ENCODE measurements at places on chromosomes 5 and 9.

DNA sequence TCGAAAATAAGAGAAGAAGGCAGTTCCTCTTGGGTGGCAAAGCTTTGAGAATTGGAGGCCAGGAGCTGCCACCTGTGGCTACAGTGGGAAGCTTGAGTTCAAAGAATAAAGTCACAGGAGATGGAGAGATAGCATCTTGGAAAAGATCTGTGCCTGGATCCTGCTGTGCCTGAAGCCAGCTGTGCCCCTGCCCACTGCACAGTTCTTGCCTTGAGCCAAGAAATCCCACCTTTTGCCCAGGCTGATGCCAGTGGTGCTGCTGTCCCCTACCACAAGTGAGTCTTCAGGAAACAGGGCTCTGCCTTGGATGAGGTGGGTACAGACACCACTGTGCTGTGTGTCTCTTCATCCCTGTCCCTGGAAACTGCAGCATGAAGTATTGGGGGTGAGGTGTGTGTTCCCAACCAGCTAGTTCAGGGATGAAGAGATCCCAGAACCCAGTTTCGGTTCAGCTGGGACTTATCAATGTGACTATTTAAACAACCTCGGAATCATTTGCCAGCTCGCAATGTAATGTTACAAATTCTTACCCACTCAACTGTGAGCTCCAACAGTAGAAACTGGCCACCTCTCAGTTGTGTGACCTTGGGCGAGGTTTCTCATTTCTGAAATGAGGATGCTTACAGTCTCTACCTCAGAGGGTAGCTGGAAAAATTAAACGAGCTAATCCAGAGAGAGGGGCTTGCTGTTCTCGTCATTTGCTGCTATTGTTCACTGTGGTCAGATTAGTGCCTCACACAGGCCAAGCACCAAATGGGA, 5.9 kb downstream of the IER5L start:
- DNase-seq = no peak

DNA sequence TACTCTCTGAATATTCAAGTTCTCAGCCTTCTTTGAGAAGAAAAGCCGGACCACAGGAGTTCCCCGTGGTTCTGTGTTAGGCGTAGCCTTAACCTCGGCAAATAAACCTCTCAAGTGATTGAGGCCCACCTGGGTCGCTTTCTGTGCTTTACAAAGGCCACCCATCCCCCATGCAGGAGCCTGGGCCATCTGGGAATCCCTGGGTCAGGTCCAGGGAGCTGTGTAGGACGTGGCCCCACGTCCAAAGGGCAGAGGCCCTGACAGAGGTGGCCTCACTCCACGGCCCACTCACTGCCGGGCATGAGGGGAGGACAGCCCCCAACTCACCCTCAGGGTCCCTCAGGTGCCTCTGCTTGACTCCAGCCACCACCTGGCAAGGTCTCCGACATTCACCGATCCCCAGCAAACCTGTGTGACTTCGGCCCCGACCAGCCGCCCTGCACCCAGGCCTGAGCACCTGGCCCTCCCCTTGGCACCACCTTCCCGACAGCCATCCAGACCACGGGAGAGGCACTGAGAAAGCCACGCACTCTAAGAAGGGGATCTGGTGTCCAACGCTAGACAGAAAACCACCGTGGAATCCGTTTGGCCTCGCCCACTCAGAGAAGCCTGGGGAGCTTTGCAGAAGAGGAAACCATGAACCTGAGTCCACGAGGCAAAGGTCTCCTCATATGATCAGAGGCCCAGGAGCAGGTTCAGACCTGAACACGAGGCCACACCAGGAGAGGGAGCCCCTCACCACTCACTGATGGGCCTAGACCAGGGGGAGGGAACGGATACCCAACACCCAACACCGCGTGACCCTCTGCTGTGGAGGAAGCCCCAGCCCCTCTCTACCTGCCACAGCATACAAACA, 4.5 kb downstream of the SLC12A7 start:
- DNase-seq = no peak

- DNase-seq = no peak
Measured at GRCh38 chr9:136312009-136312375, 8.1 kb upstream of the CCDC187 start.

- DNase-seq = peak; percentile 36
Measured at GRCh38 chr5:1008451-1009358, at the start of gene NKD2. NKD2 (plus strand) TSS chr5:1008802; CDS start chr5:1009058, 256 bp downstream.

DNA sequence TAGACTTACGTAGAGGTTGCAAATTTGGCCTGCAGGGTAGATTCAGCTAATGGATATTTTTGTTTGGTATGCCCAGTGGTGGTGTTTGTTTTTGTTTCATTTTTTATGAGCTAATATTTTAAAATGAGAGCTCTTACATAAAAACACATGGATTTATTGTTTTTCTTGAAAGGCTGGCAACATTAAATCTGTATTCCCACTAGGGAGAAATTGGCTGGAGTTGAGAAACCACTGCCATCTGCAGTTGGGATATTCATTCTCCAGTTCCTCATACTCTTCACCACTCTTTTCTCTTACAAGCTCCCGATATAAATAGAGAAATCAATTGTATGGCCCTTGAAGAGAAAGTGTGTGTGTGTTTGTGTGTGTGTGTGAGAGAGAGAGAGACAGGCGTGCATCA, 143.3 kb downstream of the ALDH1A1 start:
- DNase-seq = no peak

DNA sequence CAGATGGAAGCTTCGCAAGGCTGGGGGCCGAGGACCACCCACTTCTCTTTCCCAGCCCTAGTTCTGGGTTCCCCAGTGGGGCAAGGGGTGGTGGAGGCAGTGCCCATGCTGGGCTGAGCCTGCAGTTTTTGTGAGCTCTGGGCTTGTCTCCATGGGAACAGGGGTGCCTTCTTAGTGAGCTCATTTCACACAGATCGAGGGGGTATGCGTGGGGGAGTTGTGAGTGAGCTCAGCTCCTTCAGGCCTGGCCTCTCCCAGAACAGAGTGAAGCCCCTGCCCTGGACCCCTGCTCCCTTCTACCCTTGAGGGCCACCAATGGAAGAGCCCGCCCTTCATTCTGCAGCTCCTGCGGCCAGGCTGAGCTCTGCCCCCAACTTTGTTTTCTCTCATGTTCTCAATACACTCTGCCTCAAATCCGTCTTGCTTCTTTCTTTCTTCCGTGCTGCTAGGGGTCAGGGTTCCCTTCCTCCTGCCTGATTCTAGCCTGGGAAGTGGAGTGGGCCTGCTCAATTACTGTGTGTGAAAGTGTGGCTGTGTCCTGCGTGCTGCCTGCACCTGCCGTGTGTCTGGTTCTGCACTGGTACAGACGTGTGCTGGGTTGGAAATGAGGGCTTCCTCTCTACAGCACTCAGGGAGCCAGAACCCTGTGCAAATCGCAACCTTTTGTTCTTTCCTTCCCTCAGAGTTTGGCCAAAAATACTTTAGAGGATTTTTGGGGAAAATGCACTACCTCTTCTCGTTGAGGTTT, 9.0 kb upstream of the MYOZ3 start:
- no peak for DNase-seq

DNA sequence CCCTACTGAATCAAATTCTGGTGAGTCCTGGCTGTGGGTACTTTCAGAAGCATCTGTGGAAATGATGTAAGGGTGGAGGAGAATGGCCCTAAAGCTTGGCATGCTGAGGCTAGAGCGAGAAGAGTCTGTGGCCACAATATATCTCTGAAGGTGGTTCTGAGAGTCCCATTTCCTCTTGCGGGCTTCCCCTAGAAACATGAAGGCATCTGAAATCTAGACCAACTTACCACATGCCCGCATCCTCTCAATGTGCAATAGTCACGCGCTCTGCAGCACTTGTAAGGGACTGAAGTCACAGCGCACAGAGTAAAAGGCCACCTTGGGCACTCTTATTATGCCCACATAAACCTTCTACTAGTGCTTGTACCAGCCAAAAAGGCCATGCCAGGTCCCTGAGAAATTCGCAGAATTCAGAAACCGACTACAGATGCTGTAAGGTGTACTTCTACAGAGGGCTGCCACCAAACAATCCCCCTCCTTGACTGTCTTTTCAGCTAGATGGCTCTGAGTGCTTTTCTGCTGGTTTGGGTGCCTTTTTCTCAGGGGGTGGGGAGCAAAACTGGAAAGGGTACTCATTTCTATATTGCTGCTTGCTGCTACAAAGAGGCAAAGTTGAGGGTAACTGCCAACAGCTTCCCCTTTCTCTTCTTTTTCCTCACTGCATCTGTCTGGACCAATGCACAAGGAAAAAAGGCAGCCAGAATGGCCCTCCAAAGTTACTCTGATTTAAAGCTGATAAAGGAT, 107.3 kb downstream of the ZDHHC21 start:
- peak; percentile 1 for DNase-seq

DNA sequence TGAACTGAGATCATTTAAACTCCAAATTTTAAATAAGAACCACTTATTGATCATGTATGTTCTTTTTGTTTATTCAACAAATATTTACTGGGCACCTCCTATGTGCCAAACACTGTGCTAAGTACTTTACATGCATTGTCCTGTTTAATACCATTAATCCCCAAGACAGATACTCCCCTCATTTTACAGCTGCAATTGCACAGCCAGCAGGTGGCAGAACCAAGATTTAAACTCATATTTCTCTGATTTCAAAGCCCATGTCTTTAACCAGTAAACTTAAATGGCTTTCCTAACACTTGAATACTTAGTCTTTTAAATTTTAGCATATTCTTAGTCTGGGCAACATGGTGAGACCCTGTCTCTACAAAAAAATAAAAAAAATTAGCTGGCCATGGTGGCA, 43.4 kb upstream of the KIAA1958 start:
- no peak for DNase-seq

GRCh38 chr9:23887781-23888180, 61.7 kb upstream of the ELAVL2 start:
- DNase-seq = no peak

DNA sequence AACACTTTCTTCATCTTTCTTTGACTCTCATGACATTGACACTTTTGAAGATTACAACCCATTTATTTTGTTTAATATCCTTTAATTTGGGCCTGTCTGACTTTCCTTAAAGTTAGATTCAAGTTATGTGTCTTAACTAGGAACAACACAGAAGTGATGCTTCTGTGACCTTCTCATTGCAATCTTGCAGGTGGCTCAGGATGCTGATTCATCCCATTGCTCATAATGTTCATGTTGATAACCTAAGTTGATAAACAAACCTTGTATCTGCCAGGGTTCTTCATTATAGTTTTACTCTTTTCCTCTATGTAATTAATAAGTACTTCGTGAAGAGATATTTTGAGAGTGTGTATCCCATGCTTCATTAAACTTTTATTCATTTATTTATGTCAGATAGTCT, 107.2 kb upstream of the SHB start:
- no peak for DNase-seq

- DNase-seq = no peak
Measured at GRCh38 chr9:119795395-119795794, 426.2 kb upstream of the BRINP1 start.

- DNase-seq = no peak
Measured at GRCh38 chr5:88671505-88672499, 211.2 kb downstream of the MEF2C start.

GRCh38 chr5:113212244-113212920, 222.4 kb downstream of the TSSK1B start:
- DNase-seq = no peak

GRCh38 chr9:122016744-122017143, 76.4 kb downstream of the TTLL11 start:
- no peak for DNase-seq

GRCh38 chr5:69160651-69161050, 6.3 kb upstream of the CCNB1 start:
- no peak for DNase-seq

DNA sequence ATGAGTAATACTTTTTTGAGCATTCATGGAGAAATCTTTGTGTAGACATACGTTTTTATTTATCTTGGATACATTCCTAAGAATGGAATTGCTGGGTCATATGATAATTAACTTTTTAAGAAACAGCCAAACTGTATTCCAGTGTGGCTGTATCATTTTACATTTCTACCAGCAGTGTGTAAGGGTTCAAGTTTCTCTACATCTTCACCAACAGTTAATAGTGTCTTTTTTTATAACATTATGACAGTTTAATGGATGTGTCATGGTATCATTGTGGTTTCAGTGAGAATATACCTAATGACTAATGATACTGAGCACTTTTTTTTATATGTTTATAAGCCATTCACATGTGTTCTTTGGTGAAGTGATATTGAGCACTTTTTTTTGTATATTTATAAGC, 52.4 kb downstream of the NIPBL start:
- no peak for DNase-seq

DNA sequence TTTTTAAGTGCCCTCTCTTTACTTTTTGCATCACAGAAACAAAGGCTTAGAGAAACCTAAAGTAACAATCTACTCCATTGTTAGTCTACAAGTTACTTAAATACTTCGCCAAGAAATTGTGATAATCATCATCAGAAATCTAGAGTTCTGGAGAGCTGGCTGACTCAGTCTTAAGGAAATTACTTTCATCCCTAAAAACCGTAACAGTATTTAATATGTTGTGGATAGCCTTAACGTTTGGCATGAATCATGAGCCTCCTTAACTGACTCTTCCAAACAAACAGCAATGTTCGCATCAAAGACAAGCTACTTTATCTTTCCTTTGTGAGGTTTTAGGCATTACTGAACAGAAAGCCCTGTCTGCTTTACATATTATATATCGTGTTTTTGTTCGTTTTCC, 128.7 kb downstream of the NIPBL start:
- DNase-seq = no peak

- no peak for DNase-seq
Measured at GRCh38 chr5:1364211-1364610, 19.3 kb upstream of the CLPTM1L start.

DNA sequence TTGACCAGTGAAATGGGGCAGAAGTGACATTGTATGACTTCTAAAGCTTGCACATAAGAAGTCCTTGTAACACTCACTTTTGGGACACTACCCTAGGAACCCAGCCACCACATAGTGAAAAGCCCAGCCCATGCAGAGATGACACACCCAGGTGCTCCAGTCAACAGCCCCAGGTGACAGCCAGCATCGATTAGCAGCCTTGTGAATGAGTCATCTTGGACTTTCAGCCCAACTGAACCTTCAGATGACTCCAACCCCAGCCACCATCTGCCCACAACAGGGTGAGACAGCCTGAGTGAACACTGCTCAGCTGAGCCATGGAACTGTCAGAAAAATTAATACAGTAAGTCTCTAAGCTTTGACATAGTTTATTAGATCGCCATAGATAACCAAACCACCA, 458.6 kb downstream of the ZSWIM6 start:
- DNase-seq = no peak

DNA sequence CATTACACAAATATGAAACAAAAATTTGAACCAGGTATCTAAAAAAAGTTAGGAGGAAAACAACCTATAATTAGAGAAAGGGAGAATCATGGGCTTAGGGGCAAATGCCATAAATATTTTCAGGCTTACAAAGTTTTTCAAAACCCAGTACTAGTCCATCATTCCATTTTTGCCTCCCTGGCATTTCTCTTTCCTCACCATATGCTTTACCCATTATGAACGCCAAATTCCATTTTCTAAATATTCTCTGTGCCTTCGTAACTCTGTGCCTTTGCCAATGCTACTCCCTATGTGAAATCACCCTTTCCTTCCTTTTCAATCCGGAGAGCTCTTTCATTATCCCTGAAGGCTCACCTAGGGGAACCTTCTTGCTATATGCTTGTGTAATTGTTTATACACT, 434.1 kb downstream of the ZSWIM6 start:
- no peak for DNase-seq

GRCh38 chr9:136142414-136142796, 23.7 kb upstream of the TMEM250 start:
- DNase-seq = no peak
